ENCODE measurements at places on chromosomes 2 and 18.
A peak's percentile ranks its signal among the peaks of the same experiment; 100 is the strongest.

- no peak for DNase-seq
Observed at GRCh38 chr2:124913868-124914267, 888.8 kb downstream of the CNTNAP5 start.

DNA sequence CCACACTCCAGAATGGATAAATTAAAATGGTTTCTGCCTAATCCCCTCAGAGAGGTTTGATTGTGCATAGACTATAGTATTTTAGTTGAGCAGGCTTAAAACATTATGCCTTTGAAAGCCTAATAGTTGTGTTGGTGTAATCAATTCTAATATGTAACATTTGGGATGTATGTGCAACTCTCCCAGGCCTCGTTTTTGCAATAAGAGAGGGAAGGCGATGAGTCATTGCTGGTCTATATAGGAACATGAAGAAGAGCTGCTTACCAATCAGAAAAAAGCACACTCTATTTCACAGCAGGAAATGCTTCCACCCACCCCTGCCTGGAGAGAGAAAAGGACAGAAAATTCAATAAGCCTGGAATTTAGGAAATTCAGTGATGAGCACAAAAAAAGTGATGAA is 1424.0 kb upstream of the PIK3C3 start:
- peak; percentile 57 for DNase-seq

GRCh38 chr2:187978356-187978755 is 313.3 kb upstream of the GULP1 start:
- DNase-seq, result no peak

- no peak for DNase-seq
Observed at GRCh38 chr18:39305766-39306165, 1740.2 kb upstream of the CELF4 start.

DNA sequence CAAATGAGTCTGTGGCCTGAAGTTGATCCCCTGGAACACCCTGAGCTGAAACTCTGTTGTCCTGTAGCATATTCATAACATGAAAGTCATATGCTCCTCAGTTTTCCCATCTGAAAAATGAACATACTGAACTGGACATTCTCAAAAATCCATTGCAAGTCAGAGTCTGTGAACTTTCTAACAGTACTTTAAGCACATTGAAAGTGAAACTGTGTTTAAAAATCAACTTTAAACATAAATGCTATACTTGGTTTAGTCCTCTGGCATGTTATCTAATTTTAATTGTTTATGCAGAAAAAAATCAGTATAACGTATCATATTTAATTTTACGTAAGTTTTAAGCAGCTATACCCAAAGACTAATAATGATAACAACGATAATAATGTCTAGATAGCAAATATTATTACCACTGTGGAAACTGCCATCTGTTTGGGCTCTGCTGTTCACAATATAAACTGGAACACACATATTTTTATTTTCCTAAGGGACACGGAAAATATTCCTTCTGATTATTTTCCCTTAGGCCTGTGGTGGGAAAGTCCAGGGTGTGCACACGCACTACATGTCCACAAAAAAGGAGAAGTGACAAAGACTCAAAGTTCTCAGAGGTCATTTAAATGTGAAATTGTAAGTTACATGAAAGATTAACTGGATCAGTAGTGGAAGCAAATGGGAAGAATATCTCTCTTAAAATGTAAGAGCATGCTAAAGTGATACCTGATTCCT is 56.1 kb upstream of the TTN start:
- no peak for DNase-seq

- DNase-seq, result peak; percentile 84
Observed at GRCh38 chr18:68494802-68495581, 219.9 kb downstream of the TMX3 start.

DNA sequence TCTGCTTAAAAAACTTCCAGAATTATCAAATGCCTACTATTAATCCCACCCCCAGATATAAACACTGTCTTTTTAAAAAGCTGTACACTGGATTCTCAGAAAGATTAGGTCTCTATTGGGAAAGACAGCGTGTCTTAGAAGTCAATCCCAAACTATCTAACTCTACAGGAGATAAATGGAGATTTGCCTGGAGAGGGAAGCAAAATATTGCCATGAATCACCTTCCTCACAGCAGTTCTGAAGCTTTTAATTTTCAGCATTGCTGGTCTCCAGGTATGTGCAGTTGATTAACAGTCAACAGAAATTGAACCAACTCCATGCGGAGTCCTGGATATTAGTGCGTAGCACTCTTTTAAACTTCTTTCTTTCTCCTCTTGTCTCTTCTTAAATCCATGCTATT is 122.2 kb downstream of the DSC3 start:
- DNase-seq, result peak; percentile 15

DNA sequence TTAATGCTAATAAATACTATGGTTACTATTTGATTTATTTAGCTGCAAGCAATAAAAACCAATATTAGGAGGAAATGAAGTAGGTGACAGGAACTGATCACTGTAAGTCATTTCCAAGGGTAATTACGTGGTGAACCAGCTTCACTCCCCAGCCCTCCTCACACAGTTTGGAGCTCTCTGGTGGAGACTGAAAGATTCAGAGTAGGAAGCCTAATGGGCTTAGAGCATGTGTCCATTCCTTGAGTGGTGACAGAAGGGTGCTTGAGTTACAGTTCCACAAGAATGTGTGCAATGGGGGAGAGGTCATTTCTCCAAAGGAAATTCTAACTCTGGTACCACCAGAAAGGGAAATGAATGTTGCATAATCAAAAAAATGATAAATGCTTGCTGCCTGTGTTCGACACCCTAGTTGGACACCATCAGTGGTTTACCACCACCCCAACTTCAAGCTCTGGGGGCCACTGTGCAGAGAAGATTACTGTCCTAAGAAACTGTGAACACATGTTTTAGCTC is 285.1 kb upstream of the MMADHC start:
- no peak for DNase-seq

DNA sequence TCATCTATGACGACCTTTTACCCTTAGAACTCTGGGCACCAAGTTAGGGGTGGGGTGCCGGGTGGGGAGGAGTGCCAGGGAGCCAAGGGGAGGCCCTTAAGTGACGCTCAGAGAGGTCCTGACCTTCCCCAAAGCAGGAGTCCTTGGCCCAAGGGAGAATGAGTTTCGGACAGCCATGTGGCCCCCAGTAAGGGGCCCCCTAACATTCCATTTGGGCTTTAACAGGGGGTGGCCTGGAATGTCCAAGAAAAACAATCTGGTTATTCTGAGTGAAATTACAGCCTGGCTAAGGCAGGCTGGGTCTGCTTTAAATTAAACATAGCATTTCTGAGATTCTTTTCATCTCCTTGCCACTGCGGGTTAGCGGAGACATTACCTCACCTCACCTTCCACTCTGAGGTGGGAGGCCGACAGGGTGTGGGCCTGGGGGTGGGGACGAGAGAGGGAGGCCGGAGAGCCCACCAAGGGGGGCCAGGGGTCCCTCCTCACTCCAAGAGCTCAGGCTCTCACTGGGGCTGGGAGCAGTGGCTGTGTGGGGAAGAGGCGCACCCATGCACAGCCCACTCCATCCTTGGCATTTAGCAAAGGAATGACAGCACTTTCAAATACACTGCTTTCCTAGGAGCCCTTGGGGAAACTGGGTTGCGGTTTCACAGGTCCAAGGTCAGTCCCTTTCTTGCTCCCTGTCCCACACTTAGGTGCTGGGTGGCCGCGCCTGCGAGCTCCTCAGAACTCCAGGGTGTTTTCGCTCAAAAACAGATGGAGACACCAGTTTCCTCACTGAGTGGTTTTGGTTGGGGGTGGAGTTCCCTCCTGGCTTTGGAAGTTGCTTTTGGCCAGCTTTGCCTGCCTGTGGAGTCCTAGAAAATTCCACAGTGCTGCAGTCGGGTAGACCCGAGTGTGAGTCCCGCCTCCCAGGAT is 107.4 kb downstream of the POLR1A start:
- DNase-seq, result peak; percentile 75

GRCh38 chr18:48355276-48356115 is 53.7 kb downstream of the ZBTB7C start:
- DNase-seq, result no peak

GRCh38 chr2:3769766-3770165 is 66.4 kb downstream of the DCDC2C start:
- no peak for DNase-seq

DNA sequence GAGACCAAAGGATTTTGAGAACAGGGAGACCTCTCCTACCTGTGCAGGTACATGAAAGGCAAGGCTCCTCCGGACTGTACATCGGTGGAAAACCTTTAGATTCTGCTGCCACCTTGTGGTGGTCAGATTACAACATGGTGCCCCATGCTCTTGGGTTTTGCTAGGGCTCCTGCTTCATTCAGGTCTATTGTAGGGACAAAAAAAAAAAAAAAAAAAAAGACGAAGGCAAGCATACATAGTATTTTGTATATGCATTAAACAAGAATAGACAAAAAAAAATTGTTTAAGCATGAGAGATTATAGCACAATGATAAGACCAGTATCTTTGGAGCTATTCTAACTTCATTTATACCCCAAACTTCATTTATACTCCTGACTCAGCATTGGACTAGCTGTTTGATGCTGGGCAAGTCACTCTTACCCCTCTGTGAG is 27.4 kb upstream of the SPR start:
- peak; percentile 58 for DNase-seq

DNA sequence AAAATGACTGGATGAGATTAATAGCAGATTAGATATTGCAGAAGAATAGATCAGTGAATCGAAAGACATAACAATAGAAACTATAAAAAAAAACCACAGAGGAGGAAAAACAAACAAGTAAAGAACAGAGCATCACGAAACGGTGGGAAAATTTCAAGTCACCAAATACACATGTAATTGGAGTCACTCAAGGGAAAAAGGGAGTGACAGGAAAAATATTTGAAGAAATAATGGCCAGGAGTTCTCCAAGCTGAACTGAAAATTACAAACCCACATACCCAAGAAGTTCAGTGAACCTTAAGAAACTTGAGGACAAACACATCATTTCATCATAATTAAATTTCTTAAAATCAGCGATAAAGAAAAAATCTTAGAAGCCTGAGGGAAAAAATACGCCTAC is 11.0 kb upstream of the IL1R1 start:
- DNase-seq, result no peak

- no peak for DNase-seq
Observed at GRCh38 chr2:25492726-25493125, 151.0 kb upstream of the DNMT3A start.

DNA sequence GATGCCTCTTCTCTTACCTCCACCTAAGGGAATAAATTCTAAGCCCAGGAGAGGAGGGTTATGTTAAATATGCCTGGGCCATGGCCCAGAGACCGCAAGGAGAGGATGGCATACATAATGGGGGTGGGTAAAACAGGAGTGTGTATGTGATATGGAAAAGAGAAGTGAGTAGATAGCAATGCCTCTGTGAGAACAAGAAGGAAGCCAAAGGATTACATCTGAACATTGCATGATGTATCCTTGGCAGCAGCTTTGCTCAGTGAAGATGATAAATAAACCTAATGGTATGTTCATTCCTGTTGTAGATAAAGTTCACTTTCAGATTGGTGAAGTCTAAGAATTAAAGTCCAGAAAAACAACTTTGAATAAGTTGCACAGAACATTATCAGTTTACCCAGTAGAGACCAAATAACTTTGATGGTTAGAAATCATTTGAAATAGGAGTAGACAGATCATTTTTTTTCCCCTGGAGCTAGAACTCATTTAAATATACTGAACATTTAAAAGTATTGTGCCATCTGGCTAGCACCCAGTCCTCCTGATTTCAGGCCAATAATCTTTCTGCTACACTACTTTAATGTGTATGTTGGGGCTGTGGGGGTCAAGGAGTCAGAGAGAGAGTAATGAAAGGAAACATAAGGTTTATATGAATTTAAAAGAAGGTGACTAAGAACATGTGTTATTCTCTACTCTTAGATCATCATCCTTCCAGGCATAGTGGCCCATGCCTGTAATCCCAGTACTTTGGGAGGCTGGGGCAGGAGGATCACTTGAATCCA is 231.7 kb downstream of the PARD3B start:
- DNase-seq, result peak; percentile 83

DNA sequence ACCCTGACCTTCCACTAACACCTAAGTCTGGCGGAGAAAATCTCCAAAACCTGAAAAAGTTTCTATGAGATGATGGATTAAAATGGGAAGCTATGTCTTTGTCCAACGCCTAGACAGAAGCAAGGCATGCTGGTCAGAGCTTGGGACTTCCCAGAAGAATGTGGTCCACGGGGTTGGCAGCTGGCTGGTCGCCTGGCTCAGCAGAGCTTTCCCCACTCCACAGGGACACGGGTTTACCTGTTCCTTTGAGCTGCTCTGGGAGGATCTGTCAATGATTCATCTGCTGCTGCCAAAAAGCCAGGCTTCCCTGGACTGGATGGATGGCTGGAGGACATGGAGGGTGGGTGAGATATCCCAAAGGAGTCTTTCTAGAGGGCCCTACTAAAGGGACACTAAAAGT is 10.8 kb downstream of the MBOAT2 start:
- DNase-seq, result no peak

DNA sequence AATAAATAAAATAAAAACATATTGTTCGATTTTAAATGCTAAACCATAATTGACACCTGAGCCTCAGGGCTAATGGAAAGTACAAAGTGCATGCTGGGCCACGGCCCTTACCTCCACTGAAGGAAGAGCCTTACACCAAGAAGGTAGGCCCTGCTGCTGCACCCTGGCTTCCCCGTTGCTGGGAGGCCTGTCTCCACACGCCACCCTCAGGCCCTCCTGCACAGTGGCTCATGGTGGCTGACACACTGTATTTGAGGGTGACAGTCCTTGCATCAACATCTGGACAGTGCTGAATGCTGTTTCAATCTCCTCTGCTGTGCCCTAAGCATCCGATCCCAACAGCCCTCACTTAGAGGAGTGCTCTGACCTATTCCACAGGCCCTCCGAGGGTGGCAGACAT is 39.3 kb upstream of the EDAR start:
- DNase-seq, result no peak

Data from iris pigment epithelial cell (primary cell).